K562 (cell line): ENCODE measurements at places on chromosomes 11 and 22.

DNA sequence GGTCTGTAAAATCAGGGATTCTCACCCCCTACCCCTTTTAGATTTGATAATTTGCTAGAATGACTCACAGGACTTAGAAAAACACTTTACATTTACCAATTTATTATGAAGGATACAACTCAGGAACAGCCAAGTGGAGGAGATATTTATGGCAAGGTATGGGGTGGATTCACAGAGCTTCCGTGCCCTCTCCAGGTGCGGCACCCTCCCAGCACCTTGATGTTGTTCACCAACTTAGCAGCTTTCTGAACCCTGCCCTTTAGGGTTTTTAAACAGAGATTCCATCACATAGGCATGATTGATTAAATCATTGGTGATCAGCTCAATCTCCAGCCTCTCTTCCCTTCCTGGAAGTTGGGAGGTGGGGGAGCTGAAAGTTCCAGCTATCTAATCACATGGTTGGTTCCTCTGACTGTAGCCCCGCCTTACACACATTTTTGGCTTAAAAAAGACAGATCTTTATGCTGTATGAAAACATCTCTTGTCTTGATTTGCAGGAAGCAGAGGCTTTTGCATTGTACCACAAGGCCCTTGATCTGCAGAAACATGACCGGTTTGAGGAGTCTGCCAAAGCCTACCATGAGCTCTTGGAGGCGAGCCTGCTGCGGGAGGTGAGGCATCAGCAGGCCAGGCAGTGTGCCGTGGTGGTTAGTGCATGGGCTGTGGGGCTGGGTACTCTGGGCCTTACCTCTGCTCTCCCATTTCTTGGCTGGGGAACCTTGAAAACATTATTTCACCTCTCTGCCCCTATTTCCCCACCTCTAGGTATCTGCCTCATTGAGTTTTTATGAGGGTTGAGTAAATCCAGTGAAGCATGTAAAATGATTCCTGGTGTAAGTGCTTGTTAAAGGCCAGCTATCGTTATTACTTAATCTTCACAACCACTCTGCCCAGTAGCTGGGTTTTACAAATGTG lies 27.0 kb downstream of the CABIN1 start:
- H3K27ac ChIP-seq = no peak overlapping the region
- no peak for DNase-seq
- no peak overlapping the region for H3K4me3 ChIP-seq
- peaks cover 74% of the 10 kb centered on the region; the same call in 2 of the 3 replicates for H3K36me3 ChIP-seq
- H3K4me1 ChIP-seq = no peaks in the 10 kb centered on the region

DNA sequence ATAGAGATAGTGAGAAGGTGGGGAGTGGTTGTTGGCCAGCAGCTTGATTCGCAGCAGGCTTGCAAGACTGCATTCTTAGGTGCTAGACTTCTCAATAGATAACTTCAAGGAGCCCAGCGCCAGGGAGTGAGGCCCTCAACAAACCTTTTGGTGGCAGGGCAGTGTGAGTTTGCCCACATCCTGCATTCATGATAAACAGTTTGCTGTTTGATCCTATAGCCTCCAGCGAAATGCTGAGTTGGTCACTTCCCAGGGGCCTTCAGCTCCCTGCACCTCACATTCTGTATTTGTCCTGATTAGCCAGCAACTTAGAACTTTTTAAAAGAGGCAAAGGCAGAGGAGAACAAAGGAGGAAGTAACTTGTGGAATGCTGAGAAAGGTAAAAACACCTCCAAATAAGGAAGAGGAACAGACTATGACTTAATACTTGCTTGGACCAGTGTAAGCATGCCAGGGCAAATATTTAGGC lies 25.1 kb downstream of the OR10A6 start:
- no peaks in the 10 kb centered on the region for H3K36me3 ChIP-seq
- H3K4me1 ChIP-seq = no peaks in the 10 kb centered on the region
- DNase-seq = no peak
- H3K4me3 ChIP-seq = no peak overlapping the region

- H3K36me3 ChIP-seq = peaks cover 56% of the 10 kb centered on the region; the same call in 2 of the 3 replicates
- H3K4me1 ChIP-seq = no peaks in the 10 kb centered on the region
- DNase-seq = no peak
- no peak overlapping the region for H3K27ac ChIP-seq
- no peak overlapping the region for H3K4me3 ChIP-seq
- no peaks in the 10 kb centered on the region for H3K27me3 ChIP-seq
Observed at GRCh38 chr22:31738566-31738965, 11.4 kb downstream of the PRR14L start.

- H3K27ac ChIP-seq = no peak overlapping the region
- H3K36me3 ChIP-seq = no peaks in the 10 kb centered on the region
- H3K27me3 ChIP-seq = 0 out of 2 replicates have a peak, but pooled peaks cover 6% of the 10 kb centered on the region
Observed at GRCh38 chr11:57377107-57377506, 3.8 kb downstream of the PRG3 start.
